GOT3 (cell line): ENCODE measurements at places on chromosomes 5 and 9.

- no peak for DNase-seq
Observed at GRCh38 chr5:124283031-124283430, 463.4 kb downstream of the ZNF608 start.

DNA sequence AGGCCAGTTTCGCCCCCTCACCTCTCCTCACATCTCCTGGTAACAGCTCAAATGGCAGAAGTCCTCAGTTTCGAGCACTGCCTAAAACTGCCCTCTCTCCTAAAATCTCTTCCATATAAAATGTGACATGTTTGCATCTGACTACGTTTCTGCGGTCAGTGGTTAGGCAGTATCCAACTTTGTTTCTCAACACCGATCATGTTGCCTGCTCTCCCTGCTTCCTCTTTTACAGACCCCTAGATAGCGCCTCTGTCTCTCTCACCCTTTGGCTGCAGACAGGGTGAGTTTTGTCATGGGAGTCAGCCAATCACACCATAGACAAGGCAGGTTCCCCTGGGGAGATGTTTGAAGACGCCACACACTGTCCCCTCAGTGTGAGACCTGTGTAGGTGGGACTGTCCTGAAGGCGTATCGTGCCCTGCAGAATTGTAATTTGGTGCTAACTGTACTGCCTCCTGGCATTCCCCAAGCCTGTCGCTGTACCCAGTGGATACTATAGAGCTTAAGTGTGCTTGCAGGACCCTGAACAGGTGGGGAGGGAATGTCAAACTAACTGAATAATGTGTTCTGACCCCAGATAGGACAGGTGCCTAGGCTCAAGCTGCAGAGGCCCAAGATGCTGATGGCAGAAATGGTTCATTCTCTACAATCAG is 1.1 kb downstream of the HEXB start:
- DNase-seq, result no peak

GRCh38 chr5:162801235-162801634 is 636.2 kb upstream of the CCNG1 start:
- no peak for DNase-seq

DNA sequence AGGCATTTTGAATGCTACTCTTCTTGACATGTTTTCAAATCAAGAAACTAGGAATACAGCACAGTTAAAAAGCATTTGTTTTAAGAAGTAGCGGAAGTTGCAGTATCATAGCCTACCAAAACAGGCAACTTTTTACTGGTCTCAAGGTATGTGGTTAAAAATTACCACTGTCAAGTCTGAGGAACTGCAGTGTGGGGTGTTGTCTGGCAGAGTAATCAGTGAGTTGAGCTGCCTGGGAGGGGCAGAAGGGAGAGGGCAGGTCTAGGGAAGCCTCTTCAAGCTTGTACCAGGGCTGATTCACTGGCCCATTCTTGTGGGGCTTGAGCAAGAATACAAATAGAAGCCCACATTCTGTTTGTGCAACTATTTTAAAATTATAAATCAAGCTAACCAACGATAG is 42.4 kb upstream of the SV2C start:
- DNase-seq, result no peak

- no peak for DNase-seq
Observed at GRCh38 chr5:115542086-115542485, 2.5 kb downstream of the FEM1C start.

- no peak for DNase-seq
Observed at GRCh38 chr5:115433918-115434317, 110.7 kb downstream of the FEM1C start.

DNA sequence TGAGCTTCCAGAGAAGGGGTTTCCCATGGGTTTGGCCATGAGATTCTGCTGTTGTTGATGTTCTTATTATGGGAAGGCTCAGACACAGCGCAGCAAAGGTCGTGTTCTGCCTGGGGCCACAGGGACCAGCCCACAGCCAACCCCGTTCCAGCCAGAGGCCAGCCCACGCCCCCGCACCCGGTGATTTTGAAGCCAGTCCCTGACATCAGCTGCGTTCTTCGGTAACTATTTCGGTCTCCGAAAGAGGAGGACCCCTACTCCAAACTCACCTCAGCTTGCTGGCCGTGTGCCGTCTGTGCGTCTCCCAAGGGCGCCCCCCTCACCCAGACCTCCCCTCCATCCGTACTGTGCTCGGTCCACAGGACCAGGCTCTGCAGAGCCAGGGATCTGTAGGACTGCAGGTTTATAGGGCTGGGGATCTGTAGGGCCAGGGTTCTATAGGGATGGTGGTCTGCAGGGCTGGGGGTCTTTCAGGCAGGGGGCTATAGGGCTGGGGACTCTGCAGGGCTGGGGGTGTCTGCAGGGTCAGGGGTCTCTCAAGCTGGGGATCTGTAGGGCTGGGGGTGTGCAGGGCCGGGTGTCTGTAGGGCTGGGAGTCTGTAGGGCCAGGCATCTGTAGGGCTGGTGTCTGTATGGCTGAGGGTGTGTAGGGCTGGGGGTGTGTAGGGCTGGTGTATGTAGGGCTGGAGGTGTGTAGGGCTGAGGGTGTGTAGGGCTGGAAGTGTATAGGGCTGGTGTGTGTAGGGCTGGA is 11.8 kb downstream of the COL5A1 start:
- no peak for DNase-seq

- DNase-seq, result no peak
Observed at GRCh38 chr9:32247168-32247567, 137.3 kb upstream of the ACO1 start.

DNA sequence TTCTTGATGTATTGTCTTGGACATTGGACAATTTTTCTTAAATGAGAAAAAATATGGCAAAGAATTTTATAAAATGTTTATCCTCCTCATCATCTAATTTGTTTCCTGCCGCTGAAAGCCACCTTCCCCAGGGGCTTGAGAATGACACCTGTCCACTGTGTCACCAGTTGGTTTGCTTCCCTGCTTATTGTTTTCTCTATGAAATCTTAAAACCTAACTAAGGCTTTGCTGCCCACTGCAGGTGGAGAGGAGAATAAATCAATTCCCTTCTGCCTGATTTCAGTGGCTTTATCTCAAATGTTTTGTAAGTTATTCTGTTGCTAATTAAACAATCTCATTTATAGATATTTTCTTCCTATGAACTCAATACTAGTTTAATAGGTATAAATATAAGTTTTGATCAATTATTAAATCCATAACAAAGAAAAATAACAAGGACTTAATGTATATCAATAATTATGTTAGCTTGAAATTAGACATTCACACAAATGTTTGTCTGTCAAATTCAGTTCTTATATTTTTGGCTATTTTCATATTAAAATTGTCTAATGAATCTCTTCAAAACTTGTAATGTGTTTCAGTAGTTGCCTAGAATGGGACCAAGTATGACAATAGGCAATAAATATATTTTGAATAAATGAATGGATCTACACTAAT is 822.5 kb downstream of the PTPRD start:
- DNase-seq, result no peak

- no peak for DNase-seq
Observed at GRCh38 chr5:41503310-41503709, 7.1 kb downstream of the PLCXD3 start.

DNA sequence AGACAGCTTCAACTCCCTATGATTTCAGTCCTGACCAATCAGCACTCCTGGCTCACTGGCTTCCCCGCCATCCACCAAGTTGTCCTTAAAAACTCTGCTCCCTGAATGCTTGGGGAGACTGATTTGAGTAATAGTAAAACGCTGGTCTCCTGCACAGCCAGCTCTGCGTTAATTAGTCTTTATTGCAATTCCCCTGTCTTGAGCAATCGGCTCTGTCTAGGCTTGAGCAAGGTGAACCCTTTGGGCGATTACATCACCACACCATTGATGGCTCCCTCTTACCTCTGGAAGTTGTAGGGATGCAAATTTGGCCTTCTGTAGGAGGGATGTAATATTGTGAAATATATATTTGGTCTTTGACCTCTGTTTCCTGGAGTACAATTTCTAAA is 2.9 kb upstream of the SLC23A1 start:
- no peak for DNase-seq

DNA sequence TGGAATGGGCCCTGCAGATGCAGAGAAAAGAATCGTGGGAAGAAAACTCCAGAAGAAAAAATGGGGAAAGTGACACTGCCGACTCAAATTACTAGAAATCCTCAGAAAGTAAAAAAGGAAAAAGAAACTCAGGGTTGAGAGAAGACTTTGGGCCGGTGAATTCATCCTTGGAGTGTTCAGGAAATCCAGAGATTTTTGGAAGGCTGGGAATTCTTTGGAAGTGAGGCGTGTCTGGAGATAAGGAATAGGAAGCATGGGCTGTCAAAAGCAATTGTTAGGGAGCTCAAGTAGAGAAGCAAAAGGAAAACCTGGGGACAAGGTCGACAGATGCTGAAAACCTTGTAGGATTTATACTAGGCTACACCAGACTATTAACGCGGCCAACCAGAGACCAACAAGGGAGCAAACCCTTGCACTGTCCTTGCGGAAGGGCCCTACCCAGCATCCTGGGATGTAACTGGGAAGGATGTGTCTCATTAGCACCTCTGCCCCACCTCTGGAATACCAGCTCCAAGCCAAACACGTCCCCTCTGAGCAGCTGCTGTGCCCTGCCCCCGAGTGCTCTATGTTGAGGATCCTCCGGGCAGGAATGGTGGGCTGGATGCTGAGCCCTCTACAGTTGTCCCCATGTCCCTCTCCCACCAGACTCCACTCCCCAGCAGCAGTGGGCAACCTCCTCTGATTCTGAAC is 11.6 kb downstream of the DAB2IP start:
- DNase-seq, result no peak

GRCh38 chr5:150044712-150045111 is 41.6 kb downstream of the CSF1R start:
- DNase-seq, result no peak

GRCh38 chr9:36456480-36457065 is 56.5 kb upstream of the RNF38 start:
- no peak for DNase-seq

GRCh38 chr9:122350577-122351355 is 20.1 kb upstream of the PTGS1 start:
- peak; percentile 2 for DNase-seq

GRCh38 chr5:88377705-88378656 is 109.3 kb upstream of the TMEM161B start:
- no peak for DNase-seq

DNA sequence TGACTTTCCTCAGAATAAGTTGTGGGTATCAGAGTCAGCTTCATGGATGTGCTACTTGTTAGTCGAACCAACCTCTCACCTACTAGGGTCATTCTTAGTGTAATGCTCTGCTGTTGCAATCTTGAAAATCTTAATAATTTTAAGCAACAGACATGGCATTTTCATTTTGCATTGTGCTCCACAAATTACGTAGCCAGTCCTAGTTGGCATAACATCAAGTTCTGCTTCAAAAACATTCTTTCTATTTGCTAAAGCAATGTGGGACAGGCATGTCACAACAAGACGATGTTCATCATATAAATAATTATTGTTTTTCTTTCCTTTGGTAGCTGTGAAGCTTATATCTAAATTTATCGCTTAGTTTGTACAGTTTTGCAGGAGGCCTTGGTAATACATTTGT is 39.3 kb upstream of the CDH12 start:
- no peak for DNase-seq

GRCh38 chr5:72265032-72265877 is 54.8 kb downstream of the MRPS27 start:
- DNase-seq, result no peak

DNA sequence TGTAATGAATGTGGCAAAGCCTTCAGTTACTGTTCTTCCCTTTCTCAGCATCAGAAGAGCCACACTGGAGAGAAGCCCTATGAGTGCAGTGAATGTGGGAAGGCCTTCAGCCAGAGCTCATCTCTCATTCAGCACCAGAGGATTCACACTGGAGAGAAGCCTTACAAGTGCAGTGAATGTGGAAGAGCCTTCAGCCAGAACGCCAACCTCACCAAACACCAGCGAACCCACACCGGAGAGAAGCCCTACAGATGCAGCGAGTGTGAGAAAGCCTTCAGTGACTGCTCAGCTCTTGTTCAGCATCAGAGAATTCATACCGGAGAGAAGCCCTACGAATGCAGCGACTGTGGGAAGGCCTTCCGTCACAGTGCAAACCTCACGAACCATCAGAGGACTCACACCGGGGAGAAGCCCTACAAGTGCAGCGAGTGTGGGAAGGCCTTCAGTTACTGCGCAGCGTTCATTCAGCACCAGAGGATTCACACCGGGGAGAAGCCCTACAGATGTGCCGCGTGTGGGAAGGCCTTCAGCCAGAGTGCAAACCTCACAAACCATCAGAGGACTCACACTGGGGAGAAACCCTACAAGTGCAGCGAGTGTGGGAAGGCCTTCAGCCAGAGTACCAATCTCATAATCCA is 6.8 kb downstream of the RPL12 start:
- no peak for DNase-seq

DNA sequence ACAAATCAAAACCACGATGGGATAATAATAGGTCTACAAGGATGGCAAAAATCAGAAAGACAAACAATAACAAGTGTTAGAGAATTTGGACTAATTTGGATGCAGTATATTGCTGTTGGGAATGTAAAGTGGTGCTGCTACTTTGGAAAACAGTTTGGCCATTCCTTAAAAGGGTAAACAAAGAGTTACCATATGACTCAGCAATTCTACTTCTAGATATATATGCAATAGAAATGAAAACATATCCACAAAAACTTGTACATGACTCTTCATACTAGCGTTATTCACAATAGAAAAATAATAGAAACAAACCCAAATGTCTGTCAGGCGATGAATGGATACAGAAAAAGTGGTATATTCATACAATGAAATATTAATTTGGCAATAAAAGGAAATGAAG is 58.3 kb downstream of the JAK2 start:
- DNase-seq, result no peak

GRCh38 chr5:123156577-123157296 is 67.7 kb downstream of the PRDM6 start:
- DNase-seq, result no peak

DNA sequence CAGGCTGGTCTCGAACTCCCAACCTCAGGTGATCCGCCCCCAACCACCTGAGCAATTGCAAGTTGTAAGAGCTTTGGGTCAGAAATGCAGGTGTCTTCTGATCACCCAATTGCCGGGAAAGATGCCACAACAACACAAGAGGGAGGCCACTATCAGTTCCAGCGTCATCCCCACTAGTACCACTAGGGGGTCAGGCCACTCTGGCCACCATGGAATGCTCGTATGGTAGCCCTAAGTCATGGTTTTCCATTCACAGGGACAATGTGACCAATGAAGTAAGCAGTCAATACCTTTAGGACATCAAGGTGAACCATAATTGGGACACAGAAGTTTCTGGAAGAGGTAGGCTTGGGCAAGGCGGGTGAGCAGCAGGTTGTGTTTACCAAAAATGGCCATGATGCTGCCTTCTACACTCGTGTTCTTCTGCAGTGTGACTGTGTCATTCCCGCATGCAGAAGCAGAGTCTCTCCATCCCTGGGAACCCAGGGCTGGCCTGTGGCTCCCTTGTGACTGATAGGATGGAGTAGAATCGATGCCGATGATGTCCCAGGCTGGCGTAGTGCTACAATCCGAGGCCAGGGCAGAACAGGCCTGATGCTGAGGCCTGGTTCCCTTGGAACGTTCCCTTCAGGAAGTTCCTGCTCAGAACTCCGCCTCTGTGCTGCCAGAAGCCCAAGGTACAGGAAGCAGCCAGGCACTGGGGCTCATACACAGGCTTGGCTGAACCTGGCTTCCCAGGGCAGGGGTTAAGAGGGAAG is 42.2 kb upstream of the ANKRD33B start:
- DNase-seq, result no peak
